ENCODE measurements at places on chromosomes 7 and 10.

GRCh38 chr10:78869508-78870454, 199.0 kb upstream of the ZMIZ1 start:
- DNase-seq = no peak

DNA sequence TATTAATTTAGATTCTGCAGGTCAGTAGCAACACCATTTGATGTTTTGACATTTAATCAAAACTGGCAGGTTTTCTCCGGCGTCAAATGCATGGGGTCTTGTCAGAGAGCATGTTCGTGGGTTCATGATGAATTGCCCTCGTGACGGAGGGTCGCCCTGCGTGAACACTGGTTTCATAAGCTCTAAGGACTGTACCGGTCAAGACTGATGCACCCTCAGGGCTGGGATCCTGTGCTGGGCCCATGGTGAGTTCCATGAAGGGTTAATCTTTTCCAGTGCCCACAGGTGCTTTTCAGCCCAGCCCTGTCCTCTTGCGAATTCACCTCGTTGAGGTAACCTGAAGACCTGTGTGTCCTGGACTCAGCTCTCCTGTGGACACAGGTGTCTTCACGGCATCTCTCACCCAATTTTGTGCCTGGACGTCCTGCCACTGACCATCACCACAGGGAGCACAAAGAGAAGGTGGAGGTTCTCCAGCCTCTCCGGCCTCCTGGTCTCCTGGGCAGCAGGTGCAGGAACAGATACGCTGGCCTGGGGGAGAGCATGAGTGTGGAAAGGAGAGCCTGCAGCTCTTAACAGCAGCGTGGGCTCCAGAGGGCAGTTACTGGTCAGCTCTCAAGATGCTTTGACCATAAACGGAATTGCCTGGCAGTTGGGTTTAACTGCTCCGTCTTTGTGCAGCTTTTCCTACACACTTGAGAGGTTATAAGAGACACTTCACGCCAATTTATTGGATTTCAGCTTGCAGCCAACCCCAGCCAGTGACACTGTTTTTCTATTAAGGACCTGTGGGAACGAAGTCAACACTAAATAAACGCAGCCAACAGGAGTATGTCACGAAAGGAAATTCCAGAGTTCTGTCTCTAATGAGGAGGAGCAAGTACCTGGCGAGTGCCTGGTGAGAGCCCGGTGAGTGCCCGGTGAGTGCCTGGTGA, 37.4 kb upstream of the CFAP46 start:
- no peak for DNase-seq

DNA sequence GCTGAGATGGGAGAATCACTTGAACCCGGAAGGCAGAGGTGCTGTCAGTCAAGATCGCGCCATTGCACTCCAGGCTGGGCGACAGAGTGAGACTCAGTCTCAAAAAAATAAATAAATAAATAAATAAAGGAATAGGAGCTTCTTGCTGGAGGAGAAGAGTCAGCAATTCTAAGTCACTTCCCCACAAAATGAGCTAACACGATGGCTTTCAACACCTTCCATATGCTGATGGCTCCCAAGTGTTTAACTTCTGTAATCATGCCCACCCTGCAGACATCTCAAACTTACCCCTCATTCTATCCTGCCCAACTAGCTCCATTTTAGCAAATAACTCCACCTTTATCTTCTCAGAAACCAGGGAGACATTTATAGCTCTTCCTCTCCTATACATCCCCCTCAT, 21.2 kb downstream of the PSAP start:
- DNase-seq = no peak

DNA sequence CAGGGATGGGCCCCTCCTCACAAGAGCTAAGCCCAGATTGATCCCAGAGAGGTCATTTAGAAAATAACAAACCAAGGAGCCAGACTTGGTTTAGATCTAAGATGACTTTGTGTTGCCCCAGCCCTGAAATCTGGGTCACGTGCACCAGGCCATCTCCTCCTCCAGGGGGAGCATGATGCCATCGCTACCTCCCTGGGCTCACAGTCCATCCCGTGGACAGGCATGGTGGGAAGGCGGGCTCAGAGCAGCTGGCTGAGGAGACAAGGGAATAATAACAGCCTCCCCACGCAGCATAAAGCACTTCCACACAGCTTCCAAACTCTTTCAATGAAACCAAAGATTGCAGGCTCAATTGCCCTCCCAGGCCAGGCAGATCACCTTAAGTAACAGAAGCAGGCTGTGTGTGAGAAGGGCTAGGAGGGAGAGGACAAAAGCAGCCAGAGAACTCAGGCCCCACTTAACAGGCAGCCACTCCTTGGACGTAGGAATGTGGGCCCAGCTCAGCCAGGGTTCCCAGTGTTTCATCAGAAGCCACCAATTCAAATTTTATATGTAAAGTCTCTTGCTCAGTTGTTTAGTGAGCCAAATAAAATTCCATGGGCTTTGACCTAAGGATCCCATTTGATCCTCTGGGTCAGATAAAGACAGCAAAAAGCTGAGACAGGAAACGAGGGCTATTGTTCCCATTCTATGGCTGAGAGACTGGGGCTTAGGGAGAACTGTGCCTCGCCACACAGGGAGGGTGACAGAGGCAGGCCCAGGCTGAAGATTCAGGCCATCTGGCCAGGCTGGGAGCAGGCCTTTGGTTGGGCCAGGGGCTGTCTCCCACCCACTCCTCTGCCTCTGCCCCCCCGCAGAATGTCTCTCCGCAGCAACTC, 100.2 kb downstream of the COL13A1 start:
- no peak for DNase-seq

DNA sequence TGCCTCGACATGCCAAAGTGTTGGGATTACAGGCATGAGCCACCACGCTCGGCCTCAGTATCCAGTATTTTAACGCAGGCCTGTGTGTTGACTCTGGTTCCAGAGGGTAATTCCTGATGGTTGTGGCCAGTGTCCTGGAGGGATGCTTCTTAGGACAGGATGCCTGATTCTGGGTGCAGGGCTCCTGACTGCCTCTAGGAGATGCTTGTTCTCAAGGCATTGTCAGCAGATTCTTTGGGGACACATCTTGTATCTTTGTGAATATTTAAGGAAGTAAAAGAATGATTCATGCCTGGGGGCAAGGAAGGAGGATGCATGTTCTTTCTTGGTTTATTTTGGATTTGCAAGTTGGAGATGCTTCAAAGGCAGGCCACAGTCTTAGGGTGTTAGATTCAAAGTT, 2.2 kb downstream of the ZDHHC4 start:
- DNase-seq = no peak

GRCh38 chr10:104250371-104250770, 4.3 kb upstream of the GSTO1 start:
- DNase-seq = no peak

DNA sequence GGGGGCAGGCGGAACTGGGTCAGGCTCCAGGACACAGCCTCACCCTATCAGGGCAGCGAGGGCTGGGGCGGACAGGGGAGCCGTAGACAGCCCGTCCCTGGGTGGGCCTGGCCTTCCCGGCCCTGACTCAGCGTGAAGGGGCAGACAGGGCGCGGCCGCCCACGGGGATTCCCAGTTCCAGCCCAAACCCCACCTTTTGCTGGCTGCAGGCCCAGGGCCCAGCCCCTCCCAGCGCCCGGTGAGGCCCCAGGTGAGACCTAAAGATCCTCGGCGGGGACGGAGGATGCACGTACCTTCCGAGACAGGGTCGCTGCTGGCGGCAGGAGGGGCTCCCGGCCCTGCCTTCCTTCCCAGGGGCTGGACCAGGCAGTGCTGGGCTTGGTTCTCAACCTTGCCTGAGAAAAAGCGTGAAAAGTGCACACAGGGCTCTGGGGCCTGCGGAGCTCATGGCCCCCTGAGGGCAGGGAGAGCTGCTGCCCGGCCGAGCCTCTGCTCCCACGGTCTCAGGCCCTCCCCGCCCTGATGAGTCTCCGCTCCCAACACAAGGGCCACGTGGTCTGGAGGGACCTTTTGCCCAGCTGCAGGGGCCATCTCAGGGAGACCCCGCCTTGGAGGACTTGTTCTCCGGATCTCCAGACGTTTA, 43.9 kb upstream of the DNAJB6 start:
- no peak for DNase-seq

DNA sequence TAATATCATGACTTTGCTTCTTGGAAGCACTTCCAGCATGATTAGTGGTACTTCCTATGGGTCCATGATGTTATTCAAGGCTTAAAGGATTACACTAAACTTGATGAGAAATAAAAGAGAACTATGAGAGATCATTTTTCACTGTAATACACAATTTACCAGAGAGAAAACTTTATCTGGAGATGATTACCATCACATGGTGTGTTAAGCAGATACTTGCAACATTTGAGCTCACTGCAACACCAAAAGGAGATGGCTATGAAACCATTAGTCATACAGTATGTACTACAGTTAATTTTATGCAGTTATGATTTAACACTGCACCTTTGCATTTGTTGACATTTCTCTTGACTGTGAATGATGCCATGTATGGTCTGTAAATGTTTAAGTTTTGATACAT, 311.3 kb upstream of the AOAH start:
- DNase-seq = no peak

GRCh38 chr7:130197094-130197493, 8.1 kb downstream of the TMEM209 start:
- DNase-seq = no peak

DNA sequence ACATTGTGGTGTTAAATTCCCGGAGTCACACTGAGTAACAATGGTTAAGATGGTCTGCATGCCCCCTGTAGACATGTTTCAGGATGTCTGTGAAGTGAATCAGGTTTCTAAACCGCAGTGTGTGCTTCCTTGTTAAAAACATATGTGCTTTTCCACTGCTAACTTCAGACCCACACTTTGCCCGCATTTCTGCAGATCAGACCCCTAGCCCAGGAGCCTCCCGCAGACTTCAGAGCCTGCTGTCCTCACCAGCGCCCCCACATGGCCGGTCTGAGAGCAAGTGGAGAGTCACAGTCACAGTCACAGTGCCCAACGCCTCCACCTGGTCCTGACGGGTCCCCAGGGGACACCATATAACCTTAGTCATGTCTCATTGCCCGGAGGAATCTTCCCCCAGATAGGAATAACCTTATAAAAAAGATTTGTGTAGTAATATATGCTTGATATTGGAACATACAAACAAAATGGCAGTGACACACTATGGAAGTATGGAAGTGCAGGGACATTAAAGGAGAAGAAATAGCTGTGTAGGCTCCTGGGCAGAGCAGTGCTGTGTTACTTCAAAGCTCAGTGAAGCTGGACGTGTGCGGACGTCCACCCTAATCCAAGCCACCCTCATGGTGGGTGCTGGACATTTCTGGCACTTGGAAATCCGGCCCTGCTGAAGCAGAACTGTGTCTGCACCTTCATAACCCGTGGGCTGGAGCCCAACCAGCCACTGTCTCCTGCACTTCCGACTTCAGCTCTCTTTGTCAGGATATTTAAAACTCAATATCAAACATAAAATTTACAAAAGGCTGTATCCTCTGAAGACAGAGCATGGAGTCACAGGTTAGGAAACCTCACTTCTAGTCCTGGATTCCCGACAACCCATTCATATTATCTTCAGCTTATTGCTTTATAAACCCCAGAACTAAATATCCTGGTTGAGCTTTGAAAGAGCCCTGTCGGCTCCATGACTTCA, 29.0 kb downstream of the GSTO2 start:
- DNase-seq = no peak

GRCh38 chr10:114642729-114643128, 15.3 kb downstream of the ABLIM1 start:
- DNase-seq = no peak

DNA sequence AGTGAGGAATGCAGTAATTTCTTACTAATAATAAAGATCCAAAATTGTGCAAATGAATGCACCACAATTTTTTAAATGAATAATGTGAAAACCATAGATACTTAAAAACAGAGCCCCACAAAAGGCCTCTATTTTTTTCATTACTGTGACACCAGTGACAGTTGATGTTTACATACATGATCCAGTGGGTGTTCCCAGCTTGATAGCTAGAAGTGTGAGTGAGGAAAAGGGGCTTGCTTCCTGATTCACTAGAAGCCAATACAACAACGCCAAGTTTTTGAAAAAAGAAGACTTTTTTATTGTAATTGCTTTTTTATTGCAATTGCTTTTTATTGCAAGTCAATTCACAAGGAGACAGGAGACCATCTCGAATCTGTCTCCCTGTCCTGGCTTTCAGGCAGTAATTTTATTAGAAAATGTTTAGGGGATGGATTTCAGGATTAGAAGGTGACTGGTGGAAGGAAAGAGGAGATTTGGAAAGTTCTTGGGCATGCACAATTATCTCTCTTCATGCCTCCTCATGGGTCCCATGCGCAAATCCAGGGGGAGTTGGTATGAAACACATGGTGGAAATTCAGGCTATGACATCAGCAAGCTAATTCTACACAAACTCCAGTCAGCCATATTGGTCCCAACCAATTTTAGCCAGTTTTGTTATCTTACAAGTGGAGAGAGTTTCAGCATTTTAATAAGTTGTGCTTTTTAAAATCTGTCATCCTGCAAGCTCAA, 44.4 kb upstream of the ZNF438 start:
- DNase-seq = no peak

GRCh38 chr10:101830322-101831168, 12.3 kb upstream of the OGA start:
- peak; percentile 98 for DNase-seq

GRCh38 chr7:68509603-68510002, 1088.7 kb upstream of the AUTS2 start:
- DNase-seq = peak; percentile 34

GRCh38 chr7:137999496-138000080, 2.3 kb downstream of the CREB3L2 start:
- DNase-seq = no peak

Data from lower leg skin (tissue), 4 donors.